ENCODE measurements at places on chromosomes 4 and X.

GRCh38 chrX:130144509-130144908, 21.1 kb downstream of the AIFM1 start:
- DNase-seq = no peak

- DNase-seq = no peak
Observed at GRCh38 chr4:102692474-102692873, 68.3 kb downstream of the MANBA start.

- DNase-seq = no peak
Observed at GRCh38 chrX:134782796-134783195, 124.5 kb upstream of the PLAC1 start.

DNA sequence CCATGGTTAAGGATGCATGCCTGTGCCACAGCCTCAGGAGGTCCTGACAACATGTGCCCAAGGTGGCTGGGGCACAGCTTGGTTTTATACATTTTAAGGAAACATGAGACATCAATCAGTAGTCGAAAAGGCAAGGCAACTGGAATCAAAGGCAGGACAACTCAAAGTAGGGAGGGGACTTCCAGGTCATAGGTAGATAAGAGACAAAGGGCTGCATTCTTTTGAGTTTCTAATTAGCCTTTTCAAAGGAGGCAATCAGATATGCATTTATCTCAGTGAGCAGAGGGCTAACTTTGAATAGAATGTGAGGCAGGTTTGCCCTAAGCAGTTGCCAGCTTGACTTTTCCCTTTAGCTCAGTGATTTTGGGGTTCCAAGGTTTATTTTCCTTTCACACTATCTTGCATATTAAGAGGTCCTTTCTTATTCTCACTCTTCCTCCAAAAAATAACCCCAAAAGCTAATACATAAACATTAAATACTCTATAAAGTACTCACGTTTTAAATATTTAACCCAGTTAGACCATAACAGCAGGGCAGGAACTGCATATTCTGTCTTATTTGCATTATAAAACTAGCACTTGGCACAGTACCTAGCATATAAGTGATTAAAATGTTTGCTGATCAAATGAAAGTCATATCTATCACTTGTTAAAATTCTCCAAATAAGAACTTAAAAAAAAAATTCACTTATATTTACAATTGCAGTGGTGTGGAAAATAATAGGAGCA, 36.3 kb upstream of the UGT8 start:
- no peak for DNase-seq

DNA sequence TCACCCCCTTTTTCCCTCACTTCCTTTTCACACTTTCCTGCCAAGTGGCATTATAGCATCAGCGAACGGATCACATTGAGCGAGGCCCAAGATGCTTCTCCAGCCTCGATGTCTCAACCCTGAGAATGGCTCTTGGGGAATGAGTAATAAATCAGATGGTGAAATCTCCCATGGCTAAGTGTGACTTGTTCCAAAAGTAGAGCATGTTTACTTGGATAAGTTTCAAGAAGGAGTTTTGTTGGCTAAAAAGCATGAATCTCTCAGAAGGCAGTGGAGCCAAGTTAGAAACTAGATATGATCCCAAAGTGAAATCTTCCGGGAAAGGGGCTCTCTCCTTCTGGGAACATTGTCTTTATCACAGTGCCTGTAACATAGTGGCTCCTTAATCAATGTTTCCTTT, 316.3 kb downstream of the CAMK2D start:
- no peak for DNase-seq

DNA sequence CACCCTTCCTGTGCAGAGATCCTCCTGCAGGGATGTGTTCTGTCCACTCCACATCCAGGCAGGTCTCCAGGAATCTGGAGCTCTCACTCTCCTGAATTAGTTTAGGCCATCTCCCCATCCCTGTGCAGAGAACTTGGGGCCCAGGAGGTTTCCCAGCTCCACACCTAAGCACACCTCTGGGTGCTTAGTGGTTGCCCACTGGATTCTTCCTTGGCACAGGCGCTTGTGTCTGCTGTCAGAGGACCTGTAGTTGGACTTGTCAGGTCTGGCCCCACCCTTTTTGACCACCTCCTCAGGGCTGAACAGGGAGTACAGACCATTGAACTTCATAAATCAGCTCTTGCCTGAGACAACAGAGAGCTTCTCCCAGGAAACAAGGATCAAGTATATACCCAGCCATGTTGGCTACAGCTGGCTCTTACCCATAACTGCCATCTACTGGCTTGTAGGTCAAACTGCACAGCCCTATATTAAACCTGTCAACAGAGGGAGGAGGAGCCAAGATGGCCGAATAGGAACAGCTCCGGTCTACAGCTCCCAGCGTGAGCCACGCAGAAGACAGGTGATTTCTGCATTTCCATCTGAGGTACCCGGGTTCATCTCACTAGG, 275.5 kb downstream of the PPARGC1A start:
- peak; percentile 1 for DNase-seq

GRCh38 chr4:169054879-169055278, 44.8 kb upstream of the CBR4 start:
- no peak for DNase-seq

DNA sequence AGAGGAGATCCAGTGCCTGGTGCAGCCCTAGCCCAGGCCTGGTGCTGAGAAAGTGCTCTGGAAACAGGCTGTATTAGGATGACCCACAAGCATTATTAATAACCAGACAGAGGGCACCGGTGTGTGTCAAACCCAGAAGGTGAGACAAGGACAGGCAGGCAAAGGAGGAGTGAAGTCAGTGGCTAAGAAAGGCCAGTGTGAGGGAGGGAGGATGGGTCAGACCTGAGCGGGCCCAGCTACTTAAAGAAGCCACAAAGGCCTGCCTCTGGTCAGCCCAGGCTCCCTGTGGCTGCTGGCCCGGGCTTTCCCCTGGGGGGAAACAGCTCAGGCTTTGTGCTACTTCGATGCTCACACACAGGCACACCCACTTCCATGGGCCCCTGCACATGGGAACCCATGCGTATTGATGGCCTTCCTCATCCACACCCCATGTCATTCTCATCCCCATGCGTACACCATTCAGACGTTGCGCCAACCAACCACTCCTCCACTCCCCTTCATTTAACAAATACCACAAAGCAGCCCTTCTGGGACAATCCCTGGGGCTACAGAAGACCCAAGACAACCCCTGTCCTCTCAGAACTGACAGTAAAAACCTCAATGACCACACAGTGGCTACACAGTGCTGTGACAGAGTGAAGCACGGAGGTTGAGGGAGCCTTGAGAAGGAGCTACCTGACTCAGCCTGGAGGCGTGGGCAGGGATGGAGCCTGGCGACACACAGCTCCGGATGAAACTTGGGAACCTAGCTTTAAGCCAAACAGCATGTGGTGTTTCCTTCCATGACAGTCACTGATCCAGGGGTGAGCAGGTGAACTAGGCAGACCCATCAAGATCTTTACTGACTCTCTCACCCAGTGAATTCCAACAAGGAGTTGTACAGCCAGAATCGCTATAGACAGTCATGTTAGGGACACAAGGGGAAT, 24.9 kb upstream of the MTM1 start:
- DNase-seq = no peak

DNA sequence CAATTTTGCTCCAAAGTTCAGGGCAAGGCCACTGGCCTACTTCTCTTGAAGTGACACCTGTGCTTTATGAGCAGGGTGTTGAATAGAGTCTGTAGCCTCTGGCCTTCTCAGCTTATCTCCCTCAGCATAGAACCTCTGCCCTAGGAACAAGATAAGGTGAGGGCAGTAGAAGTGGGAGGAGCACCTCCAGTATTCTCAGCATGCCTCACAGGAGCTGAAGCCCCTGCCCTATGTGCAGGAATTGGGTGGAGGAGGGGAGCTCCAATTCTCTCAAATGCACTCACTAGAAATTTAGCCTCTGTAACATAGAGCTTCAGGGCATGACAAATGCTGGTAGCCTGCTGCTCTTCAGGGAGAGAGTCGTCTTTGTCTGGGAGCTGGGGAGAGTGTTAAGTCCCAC, 479.3 kb downstream of the IL1RAPL1 start:
- DNase-seq = no peak

DNA sequence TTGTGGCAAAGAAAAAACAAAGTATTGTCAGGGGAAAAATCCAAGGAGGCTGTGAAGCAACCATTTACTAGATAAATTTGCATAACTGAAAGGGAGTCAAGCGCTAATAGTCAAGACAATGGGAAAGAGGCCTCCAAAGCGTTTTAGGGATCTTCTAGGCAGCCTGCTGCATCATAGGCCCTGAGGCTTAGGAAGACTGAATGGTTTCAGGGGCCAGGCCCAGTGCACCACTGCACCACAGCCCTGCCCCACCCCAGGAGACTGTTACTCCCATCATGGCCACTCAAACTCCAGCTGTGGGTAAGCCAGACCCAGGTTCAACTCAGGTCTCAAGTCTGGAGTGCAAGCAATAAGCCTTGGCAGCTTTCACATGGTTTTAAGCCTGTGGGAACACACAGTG, 362.9 kb downstream of the SH3BGRL start:
- no peak for DNase-seq

Data from non-pigmented ciliary epithelial cell (primary cell).